Activated CD4-positive, alpha-beta T cell treated with anti-CD3 and anti-CD28 coated beads, Interleukin-2, amount 10 ng/mL, durations not matched to agents 7 days and 5 days (primary cell): ENCODE measurements at places on chromosomes 2 and 18. TPM values are rescaled to one million over a fixed set of nuclear protein-coding genes. Genes with fewer than 3 reads are reported as not detected.
A peak's percentile ranks its signal among the peaks of the same experiment; 100 is the strongest.

DNA sequence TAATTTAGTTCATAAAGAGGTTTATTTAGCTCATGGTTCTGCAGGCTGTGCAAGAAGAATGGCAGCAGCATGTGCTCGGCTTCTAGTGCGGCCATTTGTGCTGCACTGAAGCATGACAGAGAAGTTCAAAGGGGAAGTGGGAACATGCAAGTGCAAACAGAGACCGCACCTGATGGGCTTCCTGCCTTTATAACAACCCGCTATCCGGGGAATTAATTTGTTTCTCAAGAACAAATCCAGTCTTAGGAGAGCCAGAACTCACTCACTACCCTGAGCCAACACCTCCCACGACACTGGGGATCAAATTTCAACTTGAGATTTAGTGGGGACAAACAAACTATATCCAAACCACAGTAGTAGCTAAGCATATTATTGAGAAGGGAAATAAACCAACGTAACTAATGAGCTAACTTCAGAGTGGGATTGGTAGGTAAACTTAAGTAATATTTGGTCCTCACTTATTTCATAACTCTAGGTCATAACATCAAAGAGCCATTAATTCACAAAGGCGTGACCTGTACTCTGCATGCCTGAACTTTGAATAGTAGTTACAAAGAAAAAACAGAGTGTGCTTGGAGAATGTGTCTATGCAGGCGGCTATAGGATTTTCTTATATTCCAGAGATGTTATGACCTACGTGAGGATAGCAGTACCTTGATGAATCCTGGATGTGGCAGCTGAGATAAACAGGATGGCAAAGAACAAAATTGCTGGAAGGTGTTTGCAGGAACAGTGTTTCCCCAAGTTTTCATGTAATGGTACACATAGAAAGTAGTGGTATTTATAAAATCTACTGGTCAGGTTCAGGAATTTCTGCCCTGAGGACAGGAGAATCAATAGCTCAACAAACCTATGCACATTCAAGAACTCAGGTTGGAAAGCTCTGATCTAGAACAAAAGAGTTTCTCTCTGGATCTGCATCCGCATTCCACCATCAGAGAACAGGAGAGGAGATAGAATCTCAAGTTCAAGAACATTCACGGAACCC lies 845.9 kb upstream of the ID2 start:
- DNase-seq = peak; percentile 12

- DNase-seq = no peak
These were observed 174.5 kb upstream of the STON1 start for GRCh38 chr2:48355494-48355893.

GRCh38 chr18:33022370-33022769 lies 249.5 kb upstream of the KLHL14 start:
- DNase-seq = no peak

GRCh38 chr2:219701847-219702634 lies 74.6 kb downstream of the SLC4A3 start:
- DNase-seq = no peak

- no peak for DNase-seq
These were observed 932.1 kb upstream of the FSHR start for GRCh38 chr2:50086450-50086849.

- DNase-seq = no peak
These were observed 402.5 kb upstream of the FAM98A start for GRCh38 chr2:34001557-34001956.

- DNase-seq = no peak
These were observed 591.6 kb downstream of the ERBB4 start for GRCh38 chr2:211946960-211947359.

GRCh38 chr2:163348857-163349380 lies 386.9 kb downstream of the FIGN start:
- no peak for DNase-seq

Gene SOCS6
- total RNA-seq = 3.4 TPM
